ENCODE measurements at places on chromosomes 4 and X.

DNA sequence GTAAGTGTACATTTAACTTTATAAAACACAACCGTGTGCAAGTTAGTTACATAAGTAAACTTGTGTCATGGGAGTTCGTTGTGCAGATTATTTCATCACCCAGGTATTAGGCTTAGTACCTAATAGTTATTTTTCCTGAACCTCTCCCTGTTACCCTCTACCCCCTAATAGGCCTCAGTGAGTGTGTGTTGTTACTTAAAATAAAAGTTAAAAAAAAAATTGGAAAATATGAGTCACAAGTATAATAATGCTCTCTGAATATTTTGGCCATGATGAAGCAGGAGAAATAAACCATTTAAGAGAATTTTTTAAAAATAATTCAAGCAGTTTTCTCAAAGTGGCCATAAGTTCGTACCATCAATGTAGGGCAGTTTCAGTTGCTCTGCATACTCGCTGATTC, 105.1 kb upstream of the GRID2 start:
- DNase-seq: no peak

- DNase-seq: no peak
Measured at GRCh38 chr4:45621971-45622370, 501.9 kb downstream of the GABRG1 start.

DNA sequence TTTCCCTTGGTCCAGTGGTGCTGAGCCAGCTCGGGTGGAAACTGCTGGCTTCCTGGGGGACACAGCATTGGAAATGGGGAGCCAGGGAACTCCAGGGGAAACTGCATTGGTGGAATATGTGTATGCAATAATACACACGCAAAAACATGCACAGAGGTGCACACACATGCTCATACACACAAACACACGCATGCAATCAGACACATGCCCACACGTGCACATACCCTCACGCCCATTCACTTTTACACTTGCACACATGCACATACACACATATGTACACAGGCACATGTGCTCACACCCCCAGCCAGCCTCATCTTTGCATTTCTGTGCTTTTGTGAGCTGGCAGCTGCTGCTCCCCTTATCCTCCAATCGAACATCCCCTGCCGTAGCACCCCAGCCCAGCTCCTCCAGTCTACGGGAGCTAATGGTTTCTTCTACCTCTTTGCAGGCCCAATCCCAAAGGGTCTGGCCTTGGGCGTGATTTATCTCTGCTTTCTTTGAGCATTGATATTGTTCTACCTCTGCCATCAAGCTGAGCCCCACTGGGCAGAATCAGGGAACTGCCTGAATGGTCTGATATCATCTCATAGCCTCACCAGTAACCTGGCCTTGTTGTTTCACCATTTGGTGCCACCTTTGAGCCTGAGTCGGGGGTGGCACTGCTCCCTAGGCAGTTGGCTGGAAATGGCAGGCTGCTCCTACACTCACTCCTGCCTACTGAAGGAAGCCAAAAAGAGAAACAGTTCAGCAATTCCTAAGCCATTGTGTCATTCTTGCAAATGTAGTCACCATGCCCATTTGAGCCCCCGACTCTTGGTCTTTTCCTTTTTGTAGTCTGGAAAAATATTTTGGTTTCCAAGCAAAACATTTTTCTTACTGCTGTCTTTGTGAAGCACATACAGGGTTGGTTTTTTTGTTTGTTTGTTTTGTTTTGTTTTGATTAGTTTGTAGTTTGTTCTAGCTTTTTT, 104.4 kb upstream of the MAMLD1 start:
- DNase-seq: no peak

DNA sequence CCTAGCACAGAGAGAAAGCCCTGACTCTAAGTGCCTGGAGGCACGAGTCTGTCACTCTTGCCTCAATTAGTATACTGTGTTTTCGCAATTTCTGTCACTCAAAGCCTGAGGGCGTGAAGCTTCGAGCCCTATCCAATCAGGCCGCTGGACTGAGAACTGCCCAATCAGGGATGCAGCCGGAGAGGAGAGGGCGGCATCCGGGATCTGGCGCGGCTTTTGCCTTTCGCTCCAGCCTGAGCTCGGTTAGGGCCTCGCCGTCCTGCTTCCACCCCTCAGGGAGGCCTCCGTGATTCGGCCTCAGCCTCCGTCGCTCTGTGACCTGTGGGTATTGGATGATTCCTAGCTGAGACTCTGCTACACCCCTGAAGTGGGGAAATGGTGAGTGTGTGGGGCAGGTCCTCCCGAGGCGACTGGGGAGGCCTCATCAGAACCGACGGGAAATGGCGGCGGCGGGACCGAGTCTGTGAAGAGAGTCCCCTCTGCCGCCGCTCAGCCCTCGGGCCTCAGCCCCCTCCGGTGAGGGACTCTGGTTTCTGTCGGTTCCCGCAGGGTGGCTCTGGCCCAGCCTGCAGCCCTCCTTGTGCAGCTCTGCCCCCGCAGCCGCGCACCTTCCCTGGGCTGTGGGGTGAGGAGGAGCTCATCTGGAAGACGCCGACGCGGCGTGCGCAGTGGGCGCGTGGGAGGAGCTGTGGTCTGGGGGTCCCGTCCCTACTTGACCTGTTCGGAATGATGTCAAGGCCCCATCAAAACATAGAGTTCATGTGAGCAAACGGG, 48.5 kb downstream of the ZNF141 start:
- no peak for DNase-seq

DNA sequence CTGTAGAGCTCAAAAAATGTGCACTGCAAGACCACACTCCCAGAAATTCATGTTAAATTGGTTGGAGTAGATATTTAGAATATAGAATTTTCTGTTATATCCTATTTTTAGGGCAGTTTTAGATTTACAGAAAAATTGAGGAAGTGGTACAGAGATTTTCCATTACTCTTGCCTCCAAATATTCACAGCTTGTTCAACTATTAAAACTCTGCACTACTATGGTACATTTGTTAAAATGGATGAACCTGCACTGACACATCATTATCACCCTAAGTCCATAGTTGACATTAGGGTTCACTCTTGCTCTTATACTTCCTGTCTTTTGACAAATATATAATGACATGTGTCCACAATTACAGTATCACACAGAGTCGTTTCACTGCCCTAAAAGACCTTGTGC, 1724.5 kb downstream of the C4orf33 start:
- DNase-seq: no peak

GRCh38 chrX:119512146-119512800, 44.0 kb downstream of the SLC25A5 start:
- DNase-seq: peak; percentile 59
